Spinal cord (tissue), 10 donors: ENCODE measurements at places on chromosomes 4 and X.

DNA sequence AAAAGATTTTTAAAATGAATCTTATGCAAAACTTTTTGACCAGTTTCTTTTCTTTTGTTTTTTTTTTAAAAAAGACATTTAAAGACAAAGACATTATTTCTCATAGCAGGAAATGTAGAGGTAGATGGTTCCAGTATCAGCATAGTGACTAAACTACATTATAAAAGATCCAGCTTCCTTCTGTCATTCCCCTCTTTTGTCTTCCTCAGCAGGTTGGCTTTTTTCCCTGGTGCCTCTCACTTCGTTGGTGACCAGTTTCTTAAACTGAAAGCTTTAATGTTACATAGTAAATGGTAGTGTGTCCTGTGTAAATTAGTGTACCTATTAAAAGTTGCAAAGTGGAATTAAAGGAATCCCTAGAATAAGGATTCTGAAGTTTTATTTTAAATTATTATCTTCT lies 36.1 kb downstream of the DCK start:
- no peak for DNase-seq

GRCh38 chrX:110060846-110061537 lies 58.1 kb downstream of the TMEM164 start:
- no peak for DNase-seq

DNA sequence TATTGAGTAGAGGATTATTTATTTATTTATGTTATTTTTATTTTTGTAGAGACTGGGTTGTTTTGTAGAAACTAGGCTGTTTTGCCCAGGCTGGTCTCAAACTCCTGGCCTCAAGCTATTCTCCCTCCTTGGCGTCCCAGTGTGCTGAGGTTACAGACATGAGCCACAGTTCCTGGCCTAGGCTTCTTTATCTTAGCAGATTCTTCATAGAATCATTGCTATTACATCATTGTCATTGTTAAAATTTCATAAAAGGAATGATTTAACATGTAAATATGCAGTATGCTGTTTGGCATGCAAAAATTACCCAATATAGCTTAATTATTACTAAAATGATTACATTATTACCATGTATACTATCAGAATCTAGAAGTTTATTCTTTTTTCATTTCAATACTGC lies 24.2 kb downstream of the SULT1E1 start:
- no peak for DNase-seq

GRCh38 chr4:129327637-129328036 lies 231.7 kb downstream of the C4orf33 start:
- no peak for DNase-seq

DNA sequence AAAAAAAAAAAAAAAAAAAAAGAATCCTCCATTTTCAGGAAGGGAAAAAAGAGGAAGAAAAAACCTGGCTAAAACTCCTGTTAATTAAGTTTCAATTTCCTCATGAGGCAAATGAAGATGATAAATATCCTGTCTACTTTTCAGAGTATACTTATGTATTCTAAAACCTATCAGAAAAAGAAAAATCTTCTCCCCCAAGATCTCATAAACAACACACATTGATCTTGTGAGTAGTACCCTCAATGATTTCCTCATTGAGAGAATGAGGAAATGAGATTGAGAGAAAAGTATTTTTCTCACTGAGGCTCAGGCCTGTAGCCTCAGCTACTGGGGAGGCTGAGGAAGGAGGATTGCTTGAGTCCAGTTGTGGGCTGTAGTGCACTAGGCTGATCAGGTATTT lies 146.7 kb downstream of the TET2 start:
- DNase-seq: no peak

- DNase-seq: no peak
These were observed 136.5 kb downstream of the KDM6A start for GRCh38 chrX:45009371-45010000.

- DNase-seq: no peak
These were observed 25.5 kb upstream of the FAM120C start for GRCh38 chrX:54208531-54208930.

- DNase-seq: no peak
These were observed 49.5 kb downstream of the ATXN3L start for GRCh38 chrX:13270360-13270759.

DNA sequence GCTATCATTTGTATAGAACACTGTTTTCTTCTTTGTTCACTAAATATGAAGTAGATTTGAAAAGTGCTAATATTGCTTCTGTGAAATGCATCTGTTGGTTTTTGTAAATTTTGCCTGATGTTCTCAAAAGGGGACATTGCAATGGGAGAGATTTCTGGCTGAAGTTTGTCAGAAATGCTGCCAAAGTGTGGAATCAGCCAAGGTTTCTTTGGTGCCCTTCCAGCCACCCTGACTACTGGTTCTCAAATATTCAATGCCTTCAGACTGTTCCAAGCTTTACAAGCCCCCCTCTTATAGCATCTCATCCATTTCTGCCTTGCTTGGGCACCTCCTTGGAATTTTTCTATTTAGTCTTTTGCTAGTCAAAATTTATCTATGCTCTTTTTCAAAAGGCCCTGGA lies 60.6 kb upstream of the TMLHE start:
- peak; percentile 6 for DNase-seq
